ENCODE measurements at places on chromosomes 3 and 15. TPM values are rescaled to one million over a fixed set of nuclear protein-coding genes. Genes with fewer than 3 reads are reported as not detected.
A peak's percentile ranks its signal among the peaks of the same experiment; 100 is the strongest.

SI gene
- not detected for total RNA-seq

MAP3K13 gene
- total RNA-seq = 8.0 TPM

NTRK3 gene
- total RNA-seq = 4.0 TPM

GPR149 gene
- not detected for total RNA-seq

SNURF gene
- 54.3 TPM for total RNA-seq

C2CD4A gene
- total RNA-seq = not detected

GRK7 gene
- not detected for total RNA-seq

DNA sequence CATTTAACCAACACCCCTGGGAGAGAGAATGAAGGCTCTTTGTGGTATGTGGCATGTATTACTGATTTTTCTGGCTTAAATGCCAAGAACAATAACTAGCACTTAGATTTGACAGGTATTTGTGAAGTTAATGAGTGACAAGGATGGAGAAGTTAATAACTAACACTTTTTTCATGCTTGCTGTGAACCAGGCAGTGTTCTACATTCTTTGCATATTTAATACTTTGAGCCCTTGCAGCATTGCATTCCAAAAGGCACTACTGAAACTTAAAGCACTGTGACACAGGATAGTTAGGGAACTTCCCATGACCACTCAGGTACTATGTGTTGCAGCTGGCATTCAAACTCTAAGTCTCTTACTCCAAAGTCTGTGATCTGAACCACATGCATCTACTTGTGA is 650.6 kb downstream of the ZPLD1 start:
- DNase-seq = no peak

DNA sequence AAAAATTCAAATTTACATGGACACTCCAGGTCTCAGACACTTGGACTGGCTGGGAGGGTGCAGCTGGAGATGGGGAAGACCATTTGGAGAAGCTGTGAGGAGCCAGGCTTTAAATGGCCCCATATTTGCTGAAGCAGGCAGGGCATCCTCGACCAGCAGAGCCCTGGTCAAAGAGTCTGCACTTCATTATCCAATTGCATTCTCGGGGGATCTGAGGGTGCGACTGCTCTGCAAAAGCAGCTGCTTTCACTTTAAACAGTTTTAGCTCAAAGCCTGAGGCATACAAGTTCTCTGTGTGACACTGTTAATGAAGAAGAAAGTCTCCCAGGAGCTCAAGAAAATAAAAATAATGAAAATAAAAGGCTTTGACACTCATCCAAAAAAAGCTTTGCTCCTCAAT is 98.0 kb upstream of the SLC25A36 start:
- DNase-seq = no peak

- no peak for DNase-seq
These were observed 177.5 kb upstream of the ICE2 start for GRCh38 chr15:60656481-60656880.

- no peak for DNase-seq
These were observed 1.3 kb upstream of the PLA1A start for GRCh38 chr3:119596398-119596797.

GRCh38 chr3:97950360-97950759 is 21.9 kb downstream of the RIOX2 start:
- DNase-seq = no peak

DNA sequence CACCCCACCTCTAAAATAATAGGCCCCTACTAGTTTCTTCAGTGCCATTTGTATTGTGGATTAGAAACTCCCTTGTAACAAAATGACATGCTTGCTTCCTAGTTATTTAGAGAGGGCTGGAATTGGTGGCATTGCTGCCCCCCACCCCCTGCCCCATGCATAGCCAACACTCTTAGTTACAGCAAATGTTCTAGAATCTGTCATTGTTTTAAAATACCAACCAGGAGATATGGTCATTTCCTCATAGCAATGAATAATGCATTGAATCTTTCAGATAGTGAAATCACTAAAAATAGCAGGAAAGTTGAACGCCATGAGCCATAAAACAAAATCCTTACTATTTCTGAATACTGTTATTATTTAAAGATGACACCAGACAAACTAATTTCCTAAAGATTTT is 292.5 kb downstream of the ARPP21 start:
- no peak for DNase-seq

GRCh38 chr15:80240276-80240675 is 11.7 kb downstream of the CTXND1 start:
- DNase-seq = no peak

- DNase-seq = no peak
These were observed 100.1 kb upstream of the PLSCR5 start for GRCh38 chr3:146705225-146705624.

DNA sequence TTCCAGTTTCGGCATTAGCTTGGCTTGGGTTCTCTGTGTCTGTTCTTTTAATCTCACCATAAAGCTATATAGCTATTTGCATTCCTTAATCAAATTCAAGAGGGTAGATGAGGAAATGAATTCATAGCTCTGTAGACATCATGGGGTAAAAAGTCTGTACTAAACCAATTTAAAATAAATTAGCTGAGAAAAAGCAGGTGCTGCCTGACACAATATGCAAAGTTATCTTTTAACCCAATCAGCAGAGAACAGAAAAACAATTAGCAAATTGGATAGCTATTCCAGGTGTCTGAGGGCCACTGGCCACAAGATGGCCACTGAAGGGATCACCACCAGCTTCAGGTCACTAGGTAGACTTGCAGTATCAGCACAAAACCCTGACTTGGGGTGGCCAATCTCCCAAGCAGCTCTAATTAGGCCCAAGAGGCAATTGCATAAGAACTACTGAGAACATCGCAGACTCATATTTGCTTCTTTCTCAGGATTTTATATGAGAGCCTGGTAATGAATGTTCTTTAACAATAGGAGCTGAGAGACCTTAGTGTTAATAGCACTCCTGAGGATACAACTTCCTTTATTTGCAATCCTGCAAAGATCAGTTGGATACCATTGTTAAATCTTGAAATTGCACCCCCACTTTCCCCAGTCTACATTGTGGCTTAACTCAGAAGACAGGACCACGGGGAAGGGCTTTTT is 494.3 kb downstream of the PDCD6IP start:
- no peak for DNase-seq

- peak; percentile 32 for DNase-seq
These were observed 413.7 kb upstream of the TBL1XR1 start for GRCh38 chr3:177610686-177611633.

DNA sequence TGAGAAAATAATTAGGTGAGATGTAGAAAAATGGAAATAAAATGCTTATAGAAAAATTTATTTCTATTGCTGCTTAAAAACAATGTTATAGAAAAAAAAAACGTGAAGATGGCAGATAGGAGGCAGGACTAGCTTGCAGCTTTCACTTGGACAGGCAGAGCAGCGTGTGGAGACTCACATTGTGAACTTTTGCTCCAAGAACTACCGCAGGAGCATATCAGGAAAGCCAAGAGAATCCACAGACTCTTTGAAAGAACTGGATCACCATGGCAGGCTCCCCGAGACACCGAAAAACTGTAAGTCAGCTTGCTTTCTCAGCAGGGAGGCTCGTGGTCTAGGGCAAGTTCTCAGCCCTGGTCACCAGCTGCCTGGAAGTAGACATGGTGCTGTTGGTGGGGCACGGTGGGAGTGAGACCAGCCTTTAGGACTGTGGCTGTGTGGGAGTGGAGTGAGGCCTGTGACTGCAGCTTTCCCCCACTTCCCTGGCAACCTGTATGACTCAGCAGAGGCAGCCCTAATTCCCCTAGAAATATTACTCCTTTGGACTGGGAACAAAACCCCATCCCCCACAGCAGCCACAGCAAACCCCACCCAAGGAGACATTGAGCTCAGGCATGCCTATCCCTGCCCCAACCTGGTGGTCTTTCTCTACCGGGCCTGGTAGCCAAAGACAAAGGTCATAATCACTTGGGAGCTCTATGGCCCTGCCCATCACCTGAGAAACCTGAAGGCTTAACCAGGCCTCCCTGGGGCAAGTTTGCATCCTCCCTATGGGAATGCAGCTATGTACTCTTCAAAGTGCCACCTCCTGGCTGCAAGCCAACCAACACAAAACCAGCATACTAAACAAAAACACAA is 22.8 kb downstream of the STRIT1 start:
- DNase-seq = no peak

DNA sequence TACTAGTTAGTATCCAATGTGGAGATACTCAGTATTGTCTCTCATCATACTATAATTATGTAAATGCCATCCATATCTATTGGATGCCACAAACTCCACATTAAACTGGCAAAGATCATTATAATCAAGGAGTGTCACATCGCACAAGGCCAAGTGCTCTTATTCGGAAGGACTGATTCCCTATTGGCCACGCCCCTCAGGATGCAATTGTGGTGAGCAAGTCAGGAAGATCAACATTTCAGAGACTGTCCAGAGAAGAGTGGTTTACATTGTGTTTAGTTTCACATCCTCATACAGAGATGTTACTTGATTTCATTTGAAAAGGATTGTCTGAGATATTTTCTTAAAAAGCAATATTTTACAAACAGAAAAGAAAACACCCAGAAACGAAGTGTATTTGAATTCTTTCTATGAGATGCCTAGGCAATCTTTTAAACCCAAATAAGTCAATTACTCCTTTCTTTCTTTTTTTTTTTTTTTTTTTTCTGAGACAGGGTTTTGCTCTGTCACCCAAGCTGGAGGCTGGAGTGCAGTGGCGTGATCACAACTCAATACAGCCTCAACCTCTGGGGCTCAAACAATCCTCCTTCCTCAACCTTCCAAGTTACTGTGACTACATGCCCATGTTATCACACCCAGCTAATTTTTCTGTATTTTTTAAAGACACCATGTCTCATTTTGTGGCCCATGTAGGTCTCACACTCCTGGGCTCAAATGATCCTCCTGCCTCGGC is 369.1 kb downstream of the RBMS3 start:
- no peak for DNase-seq

DNA sequence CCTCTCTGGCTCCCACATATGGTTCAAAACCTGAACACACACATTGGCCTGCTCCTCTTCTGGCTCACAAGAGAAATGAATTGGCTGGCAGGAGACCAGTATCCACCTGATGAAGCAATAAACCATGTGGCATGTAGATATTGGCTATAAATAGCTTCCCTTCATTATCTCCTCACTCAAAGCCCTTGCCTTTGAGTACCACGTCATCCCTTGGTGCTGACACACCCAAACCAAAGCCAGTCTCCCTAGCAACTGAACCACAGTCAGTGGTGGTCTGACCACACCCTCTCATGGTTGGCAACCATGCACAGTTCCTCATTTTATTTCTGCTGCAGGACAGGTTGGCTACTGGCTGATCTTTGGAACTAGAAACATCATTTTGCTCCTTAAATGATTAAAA is 98.8 kb downstream of the ZNF621 start:
- DNase-seq = no peak

DNA sequence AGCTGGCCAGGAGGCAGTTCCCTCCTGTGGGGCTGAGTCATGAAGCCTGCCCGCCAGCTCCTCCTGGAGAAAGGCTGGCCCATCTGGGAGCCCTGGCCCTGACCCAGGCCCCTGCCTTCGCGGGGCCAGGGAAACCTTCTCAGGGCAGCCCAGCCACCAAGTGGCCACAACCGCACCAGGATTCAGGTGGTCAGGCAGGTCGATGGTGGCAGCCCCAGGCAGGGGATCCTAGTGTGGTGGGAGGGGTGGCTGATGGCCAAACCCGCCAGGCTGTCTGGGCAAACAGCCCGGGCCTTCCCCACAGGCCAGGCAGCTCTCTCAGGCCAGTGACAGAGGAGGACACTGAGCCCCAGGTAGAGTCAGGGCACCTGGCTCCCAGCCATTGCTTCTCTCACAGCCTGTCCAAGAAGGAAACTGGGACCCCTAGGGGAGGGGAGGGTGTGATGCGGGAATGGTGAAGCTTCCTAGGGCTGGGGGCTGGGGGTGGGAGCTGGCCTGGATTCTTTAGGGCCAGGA is 1.2 kb downstream of the TWF2 start:
- peak; percentile 91 for DNase-seq

DNA sequence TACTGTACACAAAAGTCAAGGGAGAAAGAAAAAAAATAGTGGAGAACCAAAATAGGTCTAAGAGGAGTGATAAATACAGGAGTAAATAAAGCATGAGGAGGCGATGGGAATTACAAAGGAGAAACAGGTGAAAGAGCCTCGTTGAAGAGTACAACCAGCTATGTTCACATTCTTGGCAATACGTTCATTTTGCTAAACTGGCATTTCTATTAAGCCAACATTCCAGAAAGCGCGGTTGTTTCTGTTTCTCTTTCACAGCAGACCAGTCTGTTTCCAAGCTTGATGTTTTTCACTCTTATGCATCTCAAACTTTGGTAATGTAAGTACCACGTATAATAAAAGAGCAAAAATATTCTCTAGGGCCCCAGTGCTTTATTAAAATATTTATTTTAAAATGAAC is 74.5 kb downstream of the NSUN3 start:
- DNase-seq = no peak

DNA sequence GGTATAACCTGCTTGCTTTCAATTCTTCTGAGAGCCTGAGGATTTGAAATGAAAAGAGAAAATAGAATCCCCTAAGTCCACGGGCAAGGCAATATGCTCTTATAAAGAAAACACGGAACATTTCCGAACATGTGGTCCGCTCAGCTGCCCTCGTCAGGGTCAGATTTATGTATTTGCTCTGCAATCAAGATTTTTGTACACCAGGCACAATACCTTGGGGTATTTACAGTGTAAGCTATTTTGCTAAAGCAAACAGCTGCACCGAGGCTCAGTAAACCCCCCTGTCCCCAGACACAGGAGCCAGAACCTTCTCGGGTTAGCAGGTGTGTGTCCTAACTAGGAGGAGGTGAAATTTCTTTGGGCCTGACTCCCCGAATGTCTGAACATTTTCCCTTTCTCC is 155.8 kb upstream of the LRIG1 start:
- DNase-seq = no peak

GRCh38 chr3:94130690-94131089 is 67.8 kb downstream of the NSUN3 start:
- no peak for DNase-seq

DNA sequence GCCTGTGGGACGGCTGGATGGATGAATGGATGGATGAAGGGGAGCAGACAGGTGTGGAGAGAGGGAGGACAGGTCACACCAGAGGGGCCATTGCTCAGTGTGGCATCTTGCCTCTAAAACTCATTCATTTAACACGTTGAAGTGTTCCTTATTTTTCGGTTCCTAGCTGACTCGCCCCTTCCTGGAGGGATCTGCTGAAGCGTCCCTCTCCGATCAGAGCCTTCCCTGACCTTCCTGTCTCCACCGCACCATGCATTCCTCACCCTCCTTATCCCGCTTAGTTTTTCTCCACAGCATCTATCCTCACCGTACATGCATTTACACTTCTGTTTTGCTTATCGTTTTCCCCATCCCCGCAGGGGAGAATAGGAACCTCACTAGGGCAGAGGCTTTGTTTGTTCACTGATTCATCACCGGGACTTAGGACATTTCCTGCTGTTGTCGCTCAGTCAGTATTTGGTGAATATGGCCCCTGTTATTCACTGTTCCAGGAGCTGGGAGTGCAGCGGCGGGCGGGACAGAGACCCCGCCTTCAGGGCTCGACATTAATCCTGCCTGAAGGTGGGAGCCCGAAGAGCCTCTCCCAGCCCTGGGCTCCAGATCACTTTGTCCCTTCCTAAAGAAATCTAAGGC is 32.0 kb downstream of the FOXL2 start:
- DNase-seq = no peak

GRCh38 chr3:130509008-130509407 is 8.0 kb upstream of the COL6A6 start:
- peak; percentile 78 for DNase-seq

All from left ventricle myocardium superior (tissue), 1 donor.